H9 (cell line): ENCODE measurements at places on chromosomes 7 and 10. TPM values are rescaled to one million over a fixed set of nuclear protein-coding genes. Genes with fewer than 3 reads are reported as not detected.

DNA sequence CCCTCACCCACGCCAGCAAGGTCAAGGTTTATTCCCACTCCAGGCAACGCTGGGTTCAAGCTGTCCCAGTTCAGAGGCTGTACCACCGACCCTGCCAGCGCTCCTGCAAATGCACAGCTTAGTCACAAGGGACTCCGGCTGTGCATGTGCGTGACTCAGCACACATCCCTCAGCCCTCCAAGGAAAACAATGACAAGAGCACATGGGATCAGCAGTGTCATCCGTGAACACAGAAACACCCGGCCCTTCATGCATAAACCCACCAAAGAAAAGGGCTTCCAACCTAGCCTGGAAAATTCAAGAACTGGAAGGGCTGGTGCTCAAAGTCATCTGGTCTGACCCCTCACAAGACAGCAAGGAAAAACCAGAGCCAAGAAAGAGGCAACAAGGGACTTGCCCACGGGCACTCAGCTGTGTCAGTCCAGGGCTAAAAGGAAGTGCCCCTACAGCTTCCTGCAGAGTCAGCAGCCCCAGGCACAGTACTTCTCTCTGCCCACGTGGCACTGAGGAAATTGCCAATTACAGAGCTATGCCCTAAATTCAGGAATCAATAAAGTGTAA lies 106.1 kb downstream of the KCNMA1 start:
- DNase-seq = no peak
- peaks cover 15% of the 10 kb centered on the region; the same call in 1 of the 2 replicates for H3K4me1 ChIP-seq
- no peaks in the 10 kb centered on the region for H3K36me3 ChIP-seq
- no peak overlapping the region for H3K4me3 ChIP-seq

HOGA1 gene
- 0.72 and 0.79 TPM in 2 replicates for total RNA-seq

C10orf67 gene
- total RNA-seq = not detected in 2 replicates

CUZD1 gene
- total RNA-seq = 17.2 and 19.4 TPM in 2 replicates

- no peaks in the 10 kb centered on the region for H3K27me3 ChIP-seq
- H3K4me1 ChIP-seq = no peaks in the 10 kb centered on the region
- H3K27ac ChIP-seq = no peak overlapping the region
- H3K36me3 ChIP-seq = peaks cover 7% of the 10 kb centered on the region
- no peak overlapping the region for H3K4me3 ChIP-seq
Measured at GRCh38 chr7:38699471-38699870, 68.3 kb upstream of the AMPH start.

DNA sequence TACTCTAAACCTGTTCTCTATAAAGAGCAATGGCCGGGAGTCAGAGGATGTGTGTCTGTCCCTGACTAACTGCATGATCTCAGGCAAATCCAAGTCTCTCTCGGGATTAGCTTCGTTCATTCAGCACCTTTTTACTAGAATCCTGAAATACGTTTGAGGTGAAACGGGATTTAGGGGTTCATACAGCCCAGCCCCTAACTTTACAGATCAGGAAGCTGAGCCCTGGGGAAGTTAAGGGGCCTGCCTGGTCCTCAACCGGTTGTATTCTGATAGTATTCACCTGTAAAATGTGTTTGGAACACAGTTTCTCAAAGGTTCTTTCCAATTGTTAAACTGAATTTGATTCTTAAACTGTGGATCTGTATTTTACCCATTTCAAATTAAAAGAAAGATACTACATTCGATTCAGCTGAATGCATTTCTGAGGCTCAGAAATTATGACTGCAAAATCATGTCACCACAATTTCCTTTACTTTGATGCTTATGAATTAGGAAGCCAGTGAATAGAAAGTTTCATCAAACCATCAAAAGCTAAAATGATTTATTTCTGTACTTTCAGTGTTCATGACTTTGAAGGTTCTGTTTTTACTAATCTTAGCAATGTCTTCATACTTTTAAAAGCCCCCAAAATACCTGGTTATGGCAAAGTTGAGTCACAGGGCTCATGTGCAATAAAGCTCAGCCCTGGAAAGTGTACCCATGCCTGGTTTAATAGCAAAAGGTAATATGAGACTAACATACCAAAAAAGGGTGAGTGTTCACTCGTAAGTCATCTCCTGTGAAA lies 28.9 kb upstream of the EZH2 start:
- H3K27ac ChIP-seq = no peak overlapping the region
- no peaks in the 10 kb centered on the region for H3K36me3 ChIP-seq
- no peak overlapping the region for H3K4me3 ChIP-seq
- no peak for DNase-seq
- H3K27me3 ChIP-seq = no peaks in the 10 kb centered on the region

SDK1 gene
- 8.4 and 8.7 TPM in 2 replicates for total RNA-seq

CUL1 gene
- 70.7 and 72.3 TPM in 2 replicates for total RNA-seq

PKD1L1 gene
- 0.17 and 0.18 TPM in 2 replicates for total RNA-seq

TFEC gene
- not detected in 2 replicates for total RNA-seq

PRSS2 gene
- total RNA-seq = not detected in 2 replicates

GRCh38 chr10:71158902-71159301 lies 53.5 kb upstream of the UNC5B start:
- no peaks in the 10 kb centered on the region for H3K4me1 ChIP-seq
- no peaks in the 10 kb centered on the region for H3K36me3 ChIP-seq
- H3K27me3 ChIP-seq = no peaks in the 10 kb centered on the region
- DNase-seq = no peak

GRCh38 chr10:12397941-12398340 lies 48.6 kb downstream of the CAMK1D start:
- 0 out of 2 replicates have a peak, but pooled peaks cover 4% of the 10 kb centered on the region for H3K4me1 ChIP-seq
- no peak for DNase-seq
- no peak overlapping the region for H3K4me3 ChIP-seq
- no peaks in the 10 kb centered on the region for H3K27me3 ChIP-seq

DNA sequence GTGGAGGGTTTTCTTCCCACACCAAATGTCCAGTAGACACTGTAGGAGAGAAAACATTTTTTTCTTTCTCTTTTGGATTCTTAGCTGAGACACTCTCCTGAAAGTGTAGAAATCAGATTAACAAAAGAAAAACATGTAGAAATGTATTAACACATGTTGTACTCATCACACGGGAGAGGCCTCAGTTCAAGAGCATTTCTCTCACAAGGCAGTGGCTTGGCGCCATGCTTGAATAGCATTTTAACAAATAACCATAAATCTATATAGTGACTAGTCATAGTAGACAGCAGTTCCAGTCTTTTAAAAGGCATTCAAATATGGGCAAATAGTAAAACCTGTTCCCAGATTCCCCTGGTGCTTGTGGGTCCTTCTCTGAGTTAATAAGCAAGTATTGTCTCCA lies 38.3 kb upstream of the GHITM start:
- H3K27ac ChIP-seq = no peak overlapping the region
- H3K36me3 ChIP-seq = no peaks in the 10 kb centered on the region
- no peak for DNase-seq
- no peak overlapping the region for H3K4me3 ChIP-seq

C1QL3 gene
- total RNA-seq = 3.2 and 4.0 TPM in 2 replicates

DNA sequence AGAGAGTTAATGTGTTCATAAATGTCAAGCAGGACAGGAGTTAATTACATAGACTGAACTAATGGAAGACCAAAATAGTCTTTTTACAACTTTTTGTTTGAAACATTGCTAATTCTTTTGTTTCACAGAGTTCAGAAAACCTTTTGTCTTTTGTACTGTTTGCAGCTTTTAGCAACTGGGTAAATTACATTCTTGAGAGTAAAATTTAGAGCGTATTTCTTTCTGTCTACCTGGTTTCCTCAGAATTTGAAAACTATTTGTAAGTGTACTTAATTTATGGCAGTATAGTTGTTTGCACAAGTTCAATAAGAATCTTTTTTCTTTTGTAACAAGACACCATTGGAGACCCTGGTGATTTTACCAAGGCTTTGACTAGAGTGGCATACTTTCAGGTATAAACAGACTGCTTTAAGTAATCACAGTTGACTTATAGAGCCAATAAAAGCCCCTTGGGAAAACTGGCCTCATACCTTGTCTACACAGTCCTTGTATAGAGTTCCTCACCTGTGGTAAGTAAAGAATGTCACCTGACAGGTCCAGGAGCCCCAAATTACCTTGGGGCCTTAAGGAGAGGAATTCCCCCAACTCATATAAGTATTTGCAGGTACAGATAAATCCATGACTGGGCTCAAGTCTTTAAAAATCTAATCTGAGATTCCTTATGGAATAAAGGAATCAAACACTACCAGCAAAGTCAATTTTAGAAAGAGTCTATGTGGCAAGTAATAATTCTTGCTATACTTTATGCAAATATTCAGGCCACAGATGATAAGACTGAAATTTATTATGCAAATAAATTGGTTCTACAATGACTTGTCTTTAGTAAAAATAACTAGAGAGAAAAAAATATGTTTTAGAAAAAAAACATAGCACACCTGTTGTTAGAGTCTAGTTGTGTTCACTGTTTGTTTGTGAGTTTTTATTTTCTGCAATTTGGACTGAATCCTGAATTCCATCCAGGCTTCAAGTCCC lies 23.6 kb upstream of the CREB3L2 start:
- no peak for DNase-seq
- peaks cover 2% of the 10 kb centered on the region; the same call in 1 of the 2 replicates for H3K4me1 ChIP-seq
- no peak overlapping the region for H3K27ac ChIP-seq
- H3K27me3 ChIP-seq = no peaks in the 10 kb centered on the region
- H3K4me3 ChIP-seq = no peak overlapping the region

- H3K27me3 ChIP-seq = no peaks in the 10 kb centered on the region; the same call in 1 of the 2 replicates
- no peak overlapping the region for H3K4me3 ChIP-seq
- H3K4me1 ChIP-seq = peaks cover 24% of the 10 kb centered on the region
Measured at GRCh38 chr10:51080311-51081006, 6.2 kb downstream of the PRKG1 start.

DNA sequence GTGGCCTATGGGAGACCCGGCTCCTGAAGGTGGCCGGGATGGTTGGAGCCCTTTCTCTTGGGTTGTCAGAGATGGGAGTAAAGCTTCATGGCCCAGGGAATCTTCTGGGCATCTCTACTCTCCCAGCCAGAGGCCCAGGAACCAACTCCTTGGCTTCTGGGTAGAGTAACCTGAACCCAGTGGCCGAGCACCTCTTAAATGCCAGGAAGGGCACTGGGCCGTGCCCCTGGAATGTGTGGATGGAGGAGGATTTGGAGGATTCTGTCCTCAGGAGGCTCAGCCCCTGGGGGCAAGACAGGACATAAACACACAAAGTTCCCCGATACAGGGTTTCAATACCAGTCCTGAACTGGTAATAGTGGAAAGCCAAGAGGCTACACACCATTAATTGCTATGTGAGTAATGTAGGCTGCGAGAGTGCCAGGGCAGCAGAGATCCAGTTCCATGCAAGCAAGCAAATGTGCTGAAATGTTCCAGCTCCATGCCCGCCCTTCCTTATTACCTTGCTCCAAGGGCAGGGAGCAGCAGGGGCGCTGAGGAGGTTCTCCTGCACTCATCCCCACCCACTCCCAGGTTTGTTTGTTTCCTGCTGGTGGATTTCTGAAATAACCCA lies 1.2 kb downstream of the PALD1 start:
- no peak for DNase-seq
- peak overlapping the region; percentile 78 for H3K4me3 ChIP-seq
- no peaks in the 10 kb centered on the region for H3K36me3 ChIP-seq
- H3K4me1 ChIP-seq = peaks cover 12% of the 10 kb centered on the region

- H3K4me1 ChIP-seq = no peaks in the 10 kb centered on the region
- H3K27me3 ChIP-seq = no peaks in the 10 kb centered on the region
- no peak overlapping the region for H3K4me3 ChIP-seq
- no peaks in the 10 kb centered on the region; the same call in 2 of the 3 replicates for H3K36me3 ChIP-seq
- no peak overlapping the region for H3K27ac ChIP-seq
Measured at GRCh38 chr7:98802088-98802780, 67.6 kb downstream of the TMEM130 start.

STEAP1B gene
- total RNA-seq = 3.2 and 4.0 TPM in 2 replicates

- H3K36me3 ChIP-seq = no peaks in the 10 kb centered on the region
- no peak overlapping the region for H3K27ac ChIP-seq
- no peak overlapping the region for H3K4me3 ChIP-seq
- peak; percentile 32 for DNase-seq
- H3K27me3 ChIP-seq = no peaks in the 10 kb centered on the region
- no peaks in the 10 kb centered on the region; the same call in 1 of the 2 replicates for H3K4me1 ChIP-seq
Measured at GRCh38 chr7:86653919-86654659, 10.4 kb downstream of the GRM3 start.

DNA sequence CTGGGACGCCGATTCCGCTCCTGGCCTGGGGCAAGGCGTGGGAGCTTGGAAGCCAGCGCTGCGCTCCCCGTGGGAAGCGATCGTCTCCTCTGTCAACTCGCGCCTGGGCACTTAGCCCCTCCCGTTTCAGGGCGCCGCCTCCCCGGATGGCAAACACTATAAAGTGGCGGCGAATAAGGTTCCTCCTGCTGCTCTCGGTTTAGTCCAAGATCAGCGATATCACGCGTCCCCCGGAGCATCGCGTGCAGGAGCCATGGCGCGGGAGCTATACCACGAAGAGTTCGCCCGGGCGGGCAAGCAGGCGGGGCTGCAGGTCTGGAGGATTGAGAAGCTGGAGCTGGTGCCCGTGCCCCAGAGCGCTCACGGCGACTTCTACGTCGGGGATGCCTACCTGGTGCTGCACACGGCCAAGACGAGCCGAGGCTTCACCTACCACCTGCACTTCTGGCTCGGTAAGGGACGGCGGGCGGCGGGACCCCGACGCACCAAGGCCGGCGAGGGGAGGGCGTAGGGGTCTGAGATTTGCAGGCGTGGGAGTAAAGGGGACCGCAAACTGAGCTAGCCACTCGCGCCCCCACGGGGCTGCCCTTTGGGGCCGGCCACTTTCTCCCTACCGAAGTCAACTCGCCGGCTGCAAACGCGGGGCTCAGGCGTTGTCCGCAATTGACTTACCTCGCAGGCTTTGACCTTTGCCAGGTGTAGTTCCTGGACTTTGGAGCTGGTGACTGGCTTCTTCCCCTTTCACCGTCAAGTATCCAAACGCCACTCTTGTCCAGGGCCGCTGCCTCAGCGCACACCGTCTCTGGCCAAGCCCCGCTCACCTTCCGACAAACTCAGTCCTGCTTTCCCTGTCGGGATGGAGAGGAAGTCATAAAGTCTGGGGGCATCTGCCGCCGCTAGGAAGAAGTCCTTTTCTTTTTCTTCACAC lies at the start of gene SCIN:
SCIN (plus strand) TSS at position 187 of the 928 bp plus-strand sequence; CDS start at position 254, 67 bp downstream.
- no peak within 1 kb of the TSS for H3K27ac ChIP-seq
- peak within 1 kb of the TSS; percentile 72 for H3K4me3 ChIP-seq
- H3K4me1 ChIP-seq = no peaks in the 10 kb centered on the region
- peak; percentile 63 for DNase-seq

DNA sequence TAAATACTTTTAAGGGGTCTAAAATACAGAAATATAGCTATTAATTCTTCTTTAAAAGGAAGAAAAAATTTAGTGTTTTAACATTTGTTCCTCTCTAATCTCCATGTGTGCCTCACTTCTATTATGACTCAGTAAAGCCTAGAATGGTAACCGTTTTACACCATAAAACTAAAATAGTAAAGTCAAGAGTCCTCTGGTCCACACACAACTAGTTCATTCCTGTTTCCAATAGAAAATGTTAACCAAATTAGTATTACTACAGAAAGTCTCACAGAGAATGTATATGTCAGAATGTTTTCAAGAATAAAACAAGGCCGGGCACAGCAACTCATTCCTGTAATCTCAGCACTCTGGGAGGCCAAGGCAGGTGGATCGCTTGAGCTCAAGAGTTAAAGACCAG lies 55.8 kb downstream of the CNOT4 start:
- no peaks in the 10 kb centered on the region for H3K36me3 ChIP-seq
- no peaks in the 10 kb centered on the region for H3K4me1 ChIP-seq
- H3K27me3 ChIP-seq = no peaks in the 10 kb centered on the region

PTPN12 gene
- total RNA-seq = 124 and 128 TPM in 2 replicates

- peaks cover 2% of the 10 kb centered on the region; the same call in 1 of the 3 replicates for H3K36me3 ChIP-seq
- no peak overlapping the region for H3K27ac ChIP-seq
- 0 out of 2 replicates have a peak, but pooled peaks cover 2% of the 10 kb centered on the region for H3K4me1 ChIP-seq
- H3K4me3 ChIP-seq = no peak overlapping the region
- no peaks in the 10 kb centered on the region for H3K27me3 ChIP-seq
- no peak for DNase-seq
Measured at GRCh38 chr7:141455723-141456122, 95.5 kb upstream of the AGK start.
